H1 (cell line): ENCODE measurements at places on chromosomes 12 and 14. TPM values are rescaled to one million over a fixed set of nuclear protein-coding genes. Genes with fewer than 3 reads are reported as not detected.

FOXN4 gene
- 0.26 and 0.57 TPM in 2 replicates for total RNA-seq

GRCh38 chr12:43145481-43145880, 406.5 kb downstream of the ADAMTS20 start:
- H3K36me3 ChIP-seq: no peaks in the 10 kb centered on the region
- H3K27me3 ChIP-seq: no peaks in the 10 kb centered on the region
- H3K27ac ChIP-seq: no peak overlapping the region
- DNase-seq: no peak
- H3K4me1 ChIP-seq: no peaks in the 10 kb centered on the region
- H3K4me3 ChIP-seq: no peak overlapping the region

DNA sequence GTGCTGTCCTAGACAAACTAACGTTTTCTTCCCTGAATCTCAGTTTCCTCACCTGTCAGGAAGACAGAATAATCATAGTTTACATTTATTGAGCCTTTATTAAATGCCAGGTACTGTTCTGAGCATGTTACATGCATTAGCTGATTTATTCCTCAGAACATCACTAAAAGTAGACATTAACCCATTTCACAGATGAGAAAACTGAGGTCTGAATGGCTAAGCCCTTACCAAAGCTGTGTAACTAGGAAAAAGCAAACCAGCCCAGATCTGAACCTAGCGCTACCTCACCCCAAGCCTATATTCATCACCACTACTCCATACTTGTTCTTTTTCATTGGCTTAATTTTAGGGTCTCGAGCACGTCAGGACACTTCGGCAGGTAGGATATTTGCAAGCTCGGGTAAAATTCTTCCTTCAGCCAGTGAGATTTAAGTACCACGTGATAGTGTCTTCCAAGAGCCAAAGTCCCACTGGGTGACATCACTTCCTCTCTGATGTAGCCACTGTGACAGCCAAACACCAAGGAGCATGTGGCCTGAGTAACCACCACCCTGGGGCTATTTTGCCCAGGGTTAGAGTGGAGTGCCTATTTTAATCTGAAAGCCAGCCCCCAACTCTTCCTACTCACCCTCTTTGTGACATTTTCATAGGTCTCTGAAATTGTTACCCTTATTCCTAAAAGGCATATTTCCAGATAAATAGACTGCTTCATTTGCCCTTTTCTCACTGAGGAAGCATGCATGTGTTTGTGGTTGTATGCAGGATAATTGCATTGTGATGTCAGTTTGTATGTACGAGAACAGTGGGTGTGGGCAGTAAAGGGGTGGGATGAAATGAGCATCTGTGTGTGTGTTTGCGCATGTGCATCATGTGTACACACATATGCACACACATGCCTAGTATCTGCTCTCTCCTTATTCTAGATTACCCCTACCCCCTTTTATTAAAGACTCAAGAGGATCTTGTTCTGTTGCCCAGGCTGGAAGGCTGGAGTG, 62.2 kb upstream of the WSCD2 start:
- no peaks in the 10 kb centered on the region for H3K36me3 ChIP-seq
- no peaks in the 10 kb centered on the region for H3K4me1 ChIP-seq
- no peak overlapping the region for H3K4me3 ChIP-seq
- no peak overlapping the region for H3K27ac ChIP-seq

- H3K27ac ChIP-seq: no peak overlapping the region
- no peaks in the 10 kb centered on the region for H3K4me1 ChIP-seq
- DNase-seq: no peak
- H3K27me3 ChIP-seq: no peaks in the 10 kb centered on the region
- no peaks in the 10 kb centered on the region for H3K36me3 ChIP-seq
Measured at GRCh38 chr14:62187265-62187664, 425.0 kb downstream of the SNAPC1 start.

- no peak overlapping the region for H3K4me3 ChIP-seq
- peaks cover 2% of the 10 kb centered on the region; the same call in 1 of the 2 replicates for H3K4me1 ChIP-seq
- H3K27me3 ChIP-seq: no peaks in the 10 kb centered on the region
- no peak for DNase-seq
- peaks cover 4% of the 10 kb centered on the region; the same call in 1 of the 2 replicates for H3K36me3 ChIP-seq
Measured at GRCh38 chr12:85951823-85952222, 77.7 kb downstream of the NTS start.

FAM181A gene
- total RNA-seq: not detected in 2 replicates

GPR137C gene
- total RNA-seq: 3.2 and 4.3 TPM in 2 replicates

GRCh38 chr12:132400011-132400641, 70.7 kb upstream of the GALNT9 start:
- no peaks in the 10 kb centered on the region for H3K36me3 ChIP-seq
- DNase-seq: no peak
- peaks cover 35% of the 10 kb centered on the region for H3K27me3 ChIP-seq

DNA sequence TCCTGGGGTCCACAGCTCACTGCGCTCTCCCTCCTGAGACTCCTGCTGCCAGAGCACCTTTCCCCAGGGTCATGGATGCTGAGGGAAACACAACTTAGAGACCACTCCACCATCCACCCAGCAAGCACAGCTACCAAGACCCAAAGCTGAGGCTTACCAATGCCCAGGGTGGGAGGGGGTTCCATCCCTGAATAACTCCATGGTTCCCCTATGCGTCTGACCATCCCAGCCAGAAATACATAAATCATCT, 36.3 kb downstream of the DAD1 start:
- H3K4me3 ChIP-seq: no peak overlapping the region
- H3K36me3 ChIP-seq: no peaks in the 10 kb centered on the region
- peaks cover 4% of the 10 kb centered on the region for H3K4me1 ChIP-seq
- DNase-seq: no peak

DERA gene
- total RNA-seq: 17.1 and 17.5 TPM in 2 replicates

DNA sequence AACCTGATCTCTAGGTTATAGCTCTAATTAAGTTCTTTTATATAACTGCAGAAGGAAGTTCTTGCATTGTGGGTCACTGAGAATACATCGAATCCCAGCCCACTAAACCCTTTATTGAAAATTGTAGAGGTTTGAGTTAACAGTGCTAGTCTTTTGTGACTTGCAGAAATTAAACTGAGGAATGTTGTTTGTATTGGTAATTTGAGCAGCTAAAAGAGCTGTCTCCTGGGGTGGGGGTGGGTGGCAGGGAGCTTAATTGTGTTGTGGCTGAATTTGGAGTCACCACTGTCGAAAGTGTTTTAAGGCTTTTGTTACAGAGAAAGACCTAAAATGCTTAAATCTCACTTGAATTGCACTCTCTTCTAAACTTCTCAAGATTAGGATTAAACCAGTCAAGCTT, 3.2 kb upstream of the COX8C start:
- no peak for DNase-seq
- no peaks in the 10 kb centered on the region for H3K27me3 ChIP-seq
- peak overlapping the region; percentile 69; the same call in 1 of the 2 replicates for H3K27ac ChIP-seq
- no peaks in the 10 kb centered on the region for H3K36me3 ChIP-seq
- H3K4me3 ChIP-seq: peak overlapping the region; percentile 43
- H3K4me1 ChIP-seq: peaks cover 3% of the 10 kb centered on the region; the same call in 1 of the 2 replicates

GRCh38 chr12:42094277-42094676, 50.4 kb downstream of the GXYLT1 start:
- no peak overlapping the region for H3K4me3 ChIP-seq
- H3K27me3 ChIP-seq: no peaks in the 10 kb centered on the region
- no peaks in the 10 kb centered on the region for H3K36me3 ChIP-seq
- no peak overlapping the region for H3K27ac ChIP-seq
- DNase-seq: no peak

DNA sequence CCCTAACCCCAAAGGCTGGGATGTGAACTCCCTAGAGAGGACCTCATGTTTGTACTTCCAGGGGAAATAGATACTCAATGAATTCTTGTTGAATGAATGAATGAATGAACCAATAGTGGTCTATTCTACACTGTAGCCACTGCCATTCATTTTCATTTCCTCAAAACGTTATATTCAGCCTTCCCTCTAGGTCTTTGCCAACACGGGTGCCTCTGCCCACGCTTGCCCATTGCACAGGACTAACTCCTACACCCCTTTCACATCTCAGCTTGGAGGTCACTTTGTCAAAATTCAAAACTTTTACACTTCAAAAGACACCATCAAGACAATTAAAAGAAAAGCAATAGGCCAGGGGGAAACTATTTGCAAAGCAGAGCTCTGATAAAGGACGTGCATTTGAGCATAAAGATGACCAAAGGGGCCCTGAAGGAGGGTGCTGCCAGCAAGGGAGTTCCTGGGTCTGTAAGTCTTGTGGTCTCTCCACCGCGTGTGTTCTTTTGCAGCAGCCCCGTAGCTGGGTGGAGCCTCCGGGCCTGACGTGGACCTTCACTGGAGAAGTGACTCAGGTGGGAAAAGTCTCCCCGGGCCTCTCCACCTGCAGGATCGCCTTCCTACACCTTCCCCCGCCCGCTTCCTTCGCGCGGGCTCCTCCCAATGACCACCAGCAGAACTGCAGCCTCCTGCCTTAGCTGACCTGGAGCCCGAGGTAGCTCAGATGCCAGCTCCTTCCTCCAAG, 31.5 kb downstream of the TMEM63C start:
- no peak overlapping the region for H3K27ac ChIP-seq
- H3K36me3 ChIP-seq: no peaks in the 10 kb centered on the region
- H3K4me3 ChIP-seq: no peak overlapping the region
- peak; percentile 90 for DNase-seq

DNA sequence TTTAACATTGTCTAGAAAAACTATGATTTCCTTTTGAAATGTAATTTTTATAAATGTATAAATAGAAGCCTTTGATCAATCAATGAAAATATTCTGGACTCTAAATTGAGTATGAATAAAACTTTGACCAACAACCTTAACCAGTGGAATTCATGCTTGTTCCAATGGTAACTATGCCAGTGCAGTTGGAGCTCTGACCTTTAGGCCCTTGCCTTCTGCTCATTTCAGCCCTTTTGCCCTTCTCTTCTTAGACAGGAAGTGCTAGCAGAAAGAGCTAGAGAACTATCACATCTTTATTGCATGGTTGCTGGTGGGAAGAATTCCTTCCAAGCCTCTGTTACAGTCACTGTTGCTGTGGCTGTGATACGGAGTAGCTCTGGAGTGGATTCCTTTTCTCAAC, 39.7 kb downstream of the TTC8 start:
- H3K36me3 ChIP-seq: no peaks in the 10 kb centered on the region
- no peaks in the 10 kb centered on the region for H3K4me1 ChIP-seq
- H3K27me3 ChIP-seq: no peaks in the 10 kb centered on the region
- H3K4me3 ChIP-seq: no peak overlapping the region
